ENCODE measurements at places on chromosomes 13 and 19.

DNA sequence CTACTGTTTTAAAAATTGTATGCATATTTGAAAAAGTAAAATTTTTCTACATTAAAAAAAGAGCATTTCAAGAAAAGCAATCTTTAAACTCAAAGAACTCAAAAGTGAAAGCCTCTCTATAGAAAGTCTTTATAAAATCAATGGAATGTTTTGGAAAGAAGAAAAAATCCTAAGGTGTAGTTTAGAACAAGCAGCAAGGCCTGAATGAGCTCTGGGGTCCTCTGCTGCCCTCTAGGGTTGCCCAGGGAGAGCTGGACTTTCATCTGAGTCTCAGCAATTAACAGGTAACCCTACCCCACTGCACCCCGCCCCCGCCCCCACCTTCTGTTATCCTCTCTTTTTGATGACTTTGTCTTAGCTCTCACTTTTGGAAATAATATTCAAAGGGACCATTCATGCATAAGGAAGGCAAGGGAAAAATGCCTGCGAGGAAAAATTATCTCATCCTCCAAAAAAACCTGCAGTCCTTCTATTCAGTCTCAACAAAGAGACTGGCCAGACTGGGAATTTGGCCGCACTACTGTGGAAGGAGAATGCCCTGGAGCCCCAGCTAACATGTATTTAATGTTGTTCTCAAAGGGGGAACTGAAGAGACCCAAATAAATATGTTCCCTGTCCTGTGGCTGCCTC is 24.1 kb downstream of the SLC25A30 start:
- no peak for DNase-seq

GRCh38 chr19:8252922-8253589 is 43.9 kb downstream of the CERS4 start:
- DNase-seq, result peak; percentile 88

- DNase-seq, result no peak
Measured at GRCh38 chr19:15419413-15420025, 731 bp upstream of the AKAP8L start.

DNA sequence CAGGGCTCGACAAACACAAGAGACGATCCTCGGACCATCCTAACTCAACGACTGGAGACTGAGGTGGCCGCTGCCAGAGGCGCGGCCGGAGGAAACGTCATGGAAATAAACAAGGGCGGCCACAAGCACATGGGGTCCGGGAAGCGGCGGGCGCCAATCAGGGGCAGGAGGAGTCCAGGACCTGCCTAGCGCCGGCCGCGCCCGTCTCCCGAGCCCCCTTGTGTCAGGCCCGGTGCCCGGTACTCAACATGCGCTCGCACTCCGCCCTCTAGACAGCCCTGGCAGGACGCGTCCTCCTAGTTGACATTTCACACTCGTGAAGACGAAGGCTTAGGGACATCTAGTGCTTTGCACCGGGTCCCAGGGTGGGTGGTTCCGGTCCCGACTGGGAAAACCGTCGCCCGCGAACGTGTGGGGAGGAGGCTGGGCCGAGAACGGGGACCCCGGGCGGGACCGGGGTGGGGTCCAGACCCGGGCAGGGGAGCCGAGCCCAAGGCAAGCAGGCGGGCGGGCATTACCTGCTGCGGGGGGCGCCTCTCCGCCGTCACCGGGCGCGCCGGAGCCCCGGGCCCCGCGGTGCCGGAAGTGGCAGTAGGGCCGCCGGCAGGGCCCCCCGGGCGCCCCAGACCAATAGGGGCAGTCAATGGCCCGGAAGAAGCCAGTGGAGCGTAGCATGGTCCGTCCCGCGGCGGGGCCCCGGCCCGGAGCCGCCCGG is 442 bp downstream of the REXO1 start:
- DNase-seq, result no peak

DNA sequence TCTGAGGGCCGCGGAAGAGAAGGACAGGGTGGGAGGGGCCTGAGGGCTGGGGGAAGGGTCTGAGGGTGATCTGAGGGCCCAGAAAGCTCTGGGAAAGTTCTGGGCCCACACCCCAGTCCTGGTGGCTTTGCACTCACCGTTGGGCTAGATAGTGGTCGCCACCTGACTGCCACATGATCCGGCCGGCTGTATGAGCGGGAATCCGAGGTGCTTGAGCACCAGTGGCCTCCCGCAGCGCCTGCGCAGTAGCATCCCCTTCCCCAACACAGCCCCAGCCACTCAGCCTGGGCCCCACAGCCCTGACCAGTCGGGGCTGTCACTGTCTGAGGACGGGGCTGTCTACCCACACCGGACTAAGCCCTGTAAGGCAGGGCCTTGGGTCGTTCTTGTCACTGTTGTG is 15.0 kb downstream of the PRODH2 start:
- peak; percentile 12 for DNase-seq

DNA sequence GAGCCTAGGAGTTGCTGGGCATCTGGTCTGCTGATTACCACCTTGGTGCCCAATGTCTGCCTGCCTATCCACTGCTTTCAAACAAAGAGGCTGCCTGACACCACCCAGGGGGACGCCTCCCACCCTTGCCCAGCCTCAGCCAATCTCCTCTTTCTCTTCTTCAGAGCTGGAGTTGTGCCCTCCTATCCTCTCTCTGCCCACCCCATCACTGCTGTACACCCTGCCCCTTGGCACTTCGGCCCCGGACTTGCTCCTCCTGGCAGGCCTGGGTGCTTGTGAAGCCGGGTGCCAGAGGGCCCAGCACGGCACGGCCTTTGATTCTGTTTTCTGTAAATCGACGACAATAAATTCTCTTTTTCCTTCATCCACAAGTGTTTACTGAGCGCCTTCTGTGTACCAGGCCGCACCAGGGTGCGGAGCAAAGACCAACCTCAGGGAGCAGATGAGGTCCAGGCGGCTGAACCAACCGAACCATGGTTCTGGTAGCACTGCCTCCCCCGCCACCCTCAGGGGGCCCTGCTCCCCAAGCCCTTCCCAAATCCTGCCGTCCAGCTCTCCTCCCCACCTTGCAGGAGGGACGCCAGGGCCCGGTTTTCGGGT is 5.0 kb downstream of the RNF225 start:
- no peak for DNase-seq

DNA sequence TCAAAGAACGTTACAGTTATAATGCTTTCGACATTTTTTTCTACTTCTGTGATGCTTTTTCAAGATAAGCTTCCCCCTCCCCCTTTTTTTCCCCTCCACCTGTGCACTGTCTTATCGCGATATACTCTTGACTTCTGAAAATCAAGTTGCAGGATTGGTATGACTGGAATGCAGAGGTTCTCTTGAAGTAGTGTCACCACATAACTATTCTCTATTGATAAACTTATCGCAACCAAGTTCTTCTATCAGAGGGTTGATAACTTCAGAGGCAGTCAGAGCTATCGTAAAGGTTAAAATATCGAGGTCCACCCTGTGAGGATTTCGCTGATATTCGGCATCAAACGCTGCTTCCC is 820 bp downstream of the EID2 start:
- DNase-seq, result no peak

GRCh38 chr19:6801485-6802086 is 29.1 kb downstream of the VAV1 start:
- peak; percentile 76 for DNase-seq

DNA sequence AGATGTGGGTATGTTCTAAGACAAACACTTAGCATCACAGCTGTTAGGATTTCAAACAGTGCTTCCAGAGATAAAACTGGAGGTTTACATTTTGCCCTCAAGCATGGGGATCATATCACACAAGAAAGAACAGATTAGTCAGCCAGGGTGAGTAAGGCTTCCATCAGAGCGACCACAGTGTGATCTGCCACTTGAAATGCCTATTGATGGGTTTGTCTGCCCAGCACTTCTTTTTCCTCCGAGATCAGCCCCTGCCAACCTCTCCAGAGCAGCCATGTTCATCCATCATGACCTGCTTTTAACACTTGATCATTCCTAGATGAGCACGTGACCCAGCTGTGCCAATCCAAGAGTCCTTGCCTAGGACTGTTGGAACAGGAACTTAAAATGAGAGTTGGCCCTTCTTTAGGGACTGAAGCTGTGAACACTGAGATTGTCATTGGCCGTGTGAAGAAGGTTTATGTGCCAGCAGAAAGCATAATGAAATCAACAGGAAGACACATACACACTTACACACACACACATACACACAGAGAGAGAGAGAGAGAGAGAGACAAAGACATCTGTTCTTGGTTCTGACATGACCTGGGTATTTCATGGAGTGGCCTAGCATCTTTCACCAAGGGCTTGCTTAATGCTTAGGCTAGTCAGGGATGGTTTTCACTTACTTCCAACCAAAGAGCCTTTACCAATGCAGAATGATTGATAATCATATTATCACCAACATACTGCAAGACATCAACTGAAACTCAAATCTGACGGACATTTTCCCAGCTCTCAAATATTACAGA is 5.2 kb upstream of the CEBPG start:
- no peak for DNase-seq

DNA sequence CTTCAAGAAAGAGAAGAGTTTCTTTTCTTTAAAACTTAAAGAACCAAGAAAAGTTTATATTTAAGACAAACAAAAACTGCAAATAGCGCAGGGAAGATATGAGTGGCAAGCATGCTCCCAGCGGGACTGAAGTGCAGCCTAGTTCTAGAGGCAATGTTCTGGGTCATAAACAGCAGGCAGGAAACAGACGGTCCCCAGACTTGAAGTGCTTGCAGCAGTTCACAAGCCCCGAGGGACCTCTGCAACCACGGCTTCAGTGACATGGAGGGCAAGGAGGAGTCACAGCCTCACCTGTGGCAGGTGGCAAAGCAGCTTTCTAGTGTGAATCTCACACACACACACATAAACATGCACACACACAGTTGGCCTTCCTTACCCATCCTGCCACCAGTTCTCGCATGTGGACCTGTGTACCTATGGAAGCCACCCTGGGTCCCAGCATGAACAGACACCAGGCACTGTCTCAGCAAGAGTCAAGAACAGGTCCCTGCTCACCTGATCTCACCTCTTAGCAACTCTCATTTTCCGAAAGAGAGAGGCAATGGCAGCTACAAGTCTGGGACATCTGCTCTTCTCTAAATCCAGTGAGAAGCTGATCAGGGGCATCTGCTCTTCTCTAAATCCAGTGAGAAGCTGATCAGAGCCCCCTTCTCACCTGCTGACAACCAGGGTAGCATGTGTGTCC is 162.0 kb downstream of the EFNB2 start:
- no peak for DNase-seq

- DNase-seq, result no peak
Measured at GRCh38 chr19:41612483-41612882, 14.4 kb downstream of the CEACAM4 start.

GRCh38 chr13:29435125-29435911 is 160.2 kb downstream of the SLC7A1 start:
- no peak for DNase-seq

DNA sequence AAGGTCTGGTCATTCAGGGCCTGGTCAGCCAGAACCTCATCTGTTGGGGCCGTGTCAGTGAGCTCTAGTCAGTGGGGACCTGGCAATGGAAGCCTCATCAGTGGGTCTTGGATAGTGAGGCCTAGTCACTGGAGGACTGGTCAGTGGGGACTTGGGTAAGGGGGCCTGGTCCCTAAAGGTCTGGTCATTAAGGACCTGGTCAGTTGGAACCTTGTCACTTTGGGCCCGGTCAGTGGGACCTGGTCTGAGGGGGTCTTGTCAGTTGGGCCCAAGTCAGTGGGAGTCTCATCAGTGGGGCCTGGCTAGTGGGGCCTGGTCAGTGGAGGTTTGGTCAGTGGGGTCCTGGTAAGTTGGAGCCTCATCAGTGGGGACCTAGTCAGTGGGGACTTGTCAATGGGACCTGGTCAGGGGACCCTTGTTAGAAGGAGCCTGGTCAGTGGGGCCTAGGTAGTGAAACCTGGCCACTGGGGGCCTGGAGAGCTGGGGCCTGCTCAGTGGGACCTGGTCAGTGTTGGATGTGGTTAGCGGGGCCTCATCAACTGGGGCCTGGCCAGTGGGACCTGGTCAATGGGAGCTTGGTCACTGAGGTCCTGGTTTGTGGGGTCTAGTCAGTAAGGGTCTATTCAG is 43.7 kb upstream of the TPM4 start:
- DNase-seq, result no peak
